ENCODE measurements at places on chromosomes 1 and 21.

DNA sequence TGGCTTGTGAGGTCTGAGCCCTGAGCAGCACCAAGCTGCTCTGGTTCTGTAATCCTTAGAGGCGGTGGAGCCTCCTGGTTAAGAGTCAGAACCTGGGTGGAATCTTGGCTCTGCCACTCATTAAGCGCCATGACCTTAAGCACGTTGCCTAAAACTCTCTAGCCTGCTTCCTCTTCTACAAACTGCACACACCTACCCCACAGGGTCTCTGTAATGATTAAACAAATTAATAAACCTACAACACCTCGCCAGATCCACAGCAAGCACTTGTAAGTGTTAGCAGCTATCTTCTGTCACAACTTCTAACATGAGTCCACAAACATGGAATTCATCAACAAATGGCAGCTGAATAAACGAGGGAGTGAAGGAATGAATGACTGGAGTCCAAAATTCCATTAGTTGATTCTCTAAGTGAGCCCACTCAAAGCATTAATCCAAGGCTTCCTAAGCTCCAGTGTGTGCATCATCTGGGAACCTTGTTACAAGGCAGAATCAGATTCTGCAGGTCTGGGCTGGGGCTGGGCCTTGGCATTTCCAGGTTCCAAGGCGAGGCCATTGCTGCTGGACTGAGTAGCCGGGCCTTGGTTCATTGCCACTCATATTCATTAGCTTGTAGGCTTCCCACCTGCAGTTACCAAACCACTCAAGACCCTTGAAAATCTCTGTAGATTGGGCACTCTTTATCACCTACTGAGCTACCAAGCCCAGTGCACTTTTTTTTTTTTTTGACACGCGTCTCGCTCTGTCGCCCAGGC, 168.6 kb downstream of the HIVEP3 start:
- no peak for DNase-seq

DNA sequence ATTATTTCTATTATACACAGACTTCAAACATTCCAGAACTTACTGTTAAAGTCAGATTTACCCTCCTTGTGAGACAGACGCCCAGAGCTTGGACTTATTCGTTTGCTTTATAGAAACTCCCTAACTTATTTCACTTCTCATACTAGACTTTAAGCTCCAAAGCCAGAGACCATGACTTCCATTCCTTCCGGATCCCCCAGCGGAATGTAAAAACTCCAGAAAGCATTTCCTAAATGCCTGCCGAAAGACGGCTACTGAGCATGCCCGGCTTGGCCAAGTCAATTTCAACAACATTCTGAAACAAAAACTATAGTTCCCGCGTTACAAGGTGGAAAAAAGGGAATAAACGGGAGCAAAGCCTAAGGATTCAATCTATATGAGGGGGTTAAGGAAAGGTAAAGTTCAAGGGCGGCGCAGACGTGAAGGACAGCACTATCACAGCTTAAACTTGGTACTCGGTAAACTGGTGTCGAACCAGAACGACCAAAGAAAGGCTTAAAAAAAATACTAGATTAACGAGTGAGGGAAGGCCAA, 1.1 kb downstream of the USP48 start:
- no peak for DNase-seq

DNA sequence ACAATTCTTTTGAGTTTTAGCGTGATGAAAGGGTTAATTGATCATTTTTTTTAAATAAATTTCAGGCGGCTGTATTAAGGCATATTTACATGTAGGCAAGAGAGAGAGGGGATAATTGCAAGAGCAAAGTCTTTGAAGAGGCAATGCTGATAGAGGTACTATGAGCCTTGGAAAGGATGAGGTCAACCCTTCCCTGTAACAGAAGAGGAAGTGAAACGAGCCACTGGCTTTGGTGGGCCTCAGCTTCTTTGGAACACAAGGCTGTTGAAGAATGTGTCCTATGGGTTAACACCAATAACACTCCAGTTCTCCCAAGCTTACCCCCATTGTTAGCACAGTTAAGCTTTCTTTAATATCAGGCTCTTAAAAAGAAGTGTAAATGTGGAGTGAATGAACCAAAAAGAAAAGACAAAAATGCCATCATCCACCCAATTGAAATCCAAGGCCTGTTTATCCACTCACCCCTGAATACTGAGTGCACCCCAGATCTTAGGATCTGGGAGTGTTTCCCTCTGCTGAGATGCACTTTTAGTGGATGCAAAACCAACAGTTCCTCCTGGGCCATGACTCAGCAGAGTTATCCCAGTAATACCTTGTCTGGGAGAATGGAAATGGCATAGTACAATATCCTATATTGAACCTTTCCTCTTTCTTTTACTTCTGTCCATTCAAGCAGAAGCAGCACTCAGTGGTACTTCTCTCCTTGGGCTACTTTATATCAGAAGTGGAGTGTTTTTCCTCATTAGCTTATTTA, 216.4 kb downstream of the SLC44A5 start:
- DNase-seq: no peak

DNA sequence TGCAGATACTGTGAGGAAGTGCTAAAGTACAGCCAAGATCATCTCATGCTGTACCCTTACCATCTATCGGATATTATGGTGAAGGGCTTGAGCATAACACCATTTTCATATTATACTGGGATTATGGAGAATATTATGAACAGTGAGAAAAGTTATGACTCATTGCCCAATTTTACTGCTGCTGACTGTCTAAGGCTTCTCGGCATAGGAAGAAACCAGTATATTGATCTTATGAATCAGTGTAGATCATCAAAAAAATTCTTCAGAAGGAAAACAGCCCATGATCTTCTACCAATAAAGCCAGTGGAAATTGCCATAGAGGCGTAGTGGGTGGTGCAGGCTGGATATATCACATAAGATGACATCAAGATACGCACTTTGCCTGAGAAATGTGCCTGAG, 47.7 kb downstream of the PPIAL4G start:
- DNase-seq: no peak

- DNase-seq: no peak
Observed at GRCh38 chr1:2862814-2863647, 61.5 kb upstream of the TTC34 start.

- no peak for DNase-seq
Observed at GRCh38 chr1:84726593-84727499, 36.6 kb upstream of the SSX2IP start.

GRCh38 chr1:113103048-113103447, 30.1 kb downstream of the LRIG2 start:
- no peak for DNase-seq

DNA sequence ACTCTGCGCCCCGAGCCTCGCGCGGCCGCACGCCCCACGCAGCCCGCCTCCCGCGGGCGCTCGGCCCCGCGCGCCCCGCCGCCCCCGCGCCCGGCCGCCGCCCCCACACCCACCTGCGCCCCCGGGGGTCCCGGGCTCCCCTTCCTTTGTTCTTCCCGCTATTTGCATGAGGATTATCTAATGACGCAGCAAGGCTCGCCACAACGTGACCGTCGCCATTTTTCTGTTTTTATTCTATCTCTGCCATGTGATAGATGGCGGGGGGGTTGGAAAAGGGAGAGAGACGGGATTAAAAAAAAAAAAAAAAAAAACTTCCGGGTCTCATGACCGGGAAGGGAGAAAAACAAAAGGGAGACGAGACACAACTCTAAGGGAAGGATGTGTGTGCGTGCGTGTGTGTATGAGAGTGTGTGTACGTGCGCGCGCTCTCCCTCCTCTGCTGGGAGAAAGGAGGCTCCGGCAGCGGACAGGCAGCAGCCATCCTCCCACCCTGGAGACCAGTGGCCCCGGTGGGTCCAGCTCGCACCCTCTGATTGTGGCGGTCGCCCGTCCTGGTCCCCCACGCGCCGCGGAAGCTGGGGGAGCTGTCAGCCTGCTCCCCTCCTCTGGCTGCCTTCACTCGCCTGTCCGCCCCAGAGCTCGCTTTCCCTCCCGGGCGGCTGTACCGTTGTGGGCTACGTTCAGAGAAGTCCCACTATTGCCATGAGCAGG, 80.4 kb upstream of the AK4 start:
- peak; percentile 58 for DNase-seq

GRCh38 chr1:57553666-57554065, 129.8 kb upstream of the DAB1 start:
- no peak for DNase-seq

DNA sequence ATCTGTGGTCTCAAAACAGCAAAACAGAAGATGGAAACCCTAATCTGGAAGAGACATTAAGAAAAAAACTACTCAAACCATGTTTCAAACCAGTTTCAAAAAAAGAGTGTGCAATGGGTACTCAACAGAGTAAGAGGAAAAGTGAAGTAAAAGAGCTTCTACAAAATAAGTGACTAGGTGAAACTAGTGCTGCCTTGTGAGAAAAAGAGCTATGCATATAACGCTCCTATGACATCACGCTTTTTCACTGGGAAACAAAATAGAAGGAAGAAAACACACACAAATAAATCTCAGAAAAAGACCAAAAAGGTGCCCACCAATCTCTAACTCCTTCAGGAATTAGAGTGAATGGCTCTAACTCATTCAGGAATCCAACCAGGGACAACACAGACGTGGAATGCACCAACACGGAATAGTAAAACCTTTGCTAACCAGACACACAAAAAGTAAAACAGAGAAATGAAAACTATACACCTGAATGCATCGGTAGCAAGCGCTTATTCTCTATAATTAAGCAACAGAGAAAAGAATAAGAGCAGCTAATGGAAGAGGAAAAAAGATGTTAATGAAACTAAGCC, 1.3 kb downstream of the FOXJ3 start:
- DNase-seq: no peak

DNA sequence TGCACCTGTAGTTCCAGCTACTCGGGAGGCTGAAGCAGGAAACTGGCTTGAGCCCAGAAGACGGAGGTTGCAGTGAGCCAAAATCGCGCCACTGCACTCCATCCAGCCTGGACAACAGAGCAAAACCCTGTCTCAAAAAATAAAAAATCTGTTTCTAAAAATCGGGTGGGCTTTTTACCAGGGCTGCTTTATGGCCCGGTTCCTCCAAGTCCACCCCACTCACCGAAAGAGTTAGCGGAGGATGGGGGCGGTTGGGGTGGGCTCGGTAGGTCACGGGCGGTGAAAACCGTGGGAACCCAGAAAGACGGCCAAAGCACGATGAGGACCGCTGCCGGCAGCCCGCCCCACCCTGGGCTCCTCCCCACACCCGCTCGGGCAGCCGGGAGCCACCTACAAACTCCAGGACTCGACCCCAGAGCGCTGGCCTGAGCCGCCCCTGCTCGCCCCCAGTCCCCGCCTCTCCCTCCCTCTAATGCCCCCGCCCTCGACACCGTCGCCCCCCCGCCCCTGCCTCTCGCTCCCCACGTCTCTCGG, 846 bp upstream of the PER3 start:
- peak; percentile 32 for DNase-seq

DNA sequence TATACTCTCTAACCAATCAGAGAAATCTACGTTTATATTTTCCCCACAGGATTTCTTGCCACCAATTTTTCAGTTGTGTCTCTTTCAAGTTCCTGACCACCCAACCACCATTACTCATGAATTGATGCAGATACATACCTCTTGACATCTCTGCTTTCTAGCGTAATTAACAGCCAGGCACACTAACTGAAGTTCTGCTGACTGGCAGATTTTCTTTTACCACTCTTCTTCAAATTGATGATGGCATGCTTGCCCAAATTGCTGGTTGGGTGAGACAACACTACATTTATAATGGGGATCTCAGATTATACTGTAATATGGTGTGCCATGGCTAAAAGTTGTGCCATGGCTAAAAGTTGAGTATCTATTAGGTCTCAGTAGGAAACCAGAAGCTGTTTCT, 566.7 kb downstream of the ADGRL2 start:
- no peak for DNase-seq

- no peak for DNase-seq
Observed at GRCh38 chr1:54329312-54330003, 76.7 kb downstream of the SSBP3 start.

GRCh38 chr1:101041300-101041699, 15.7 kb upstream of the DPH5 start:
- DNase-seq: no peak

DNA sequence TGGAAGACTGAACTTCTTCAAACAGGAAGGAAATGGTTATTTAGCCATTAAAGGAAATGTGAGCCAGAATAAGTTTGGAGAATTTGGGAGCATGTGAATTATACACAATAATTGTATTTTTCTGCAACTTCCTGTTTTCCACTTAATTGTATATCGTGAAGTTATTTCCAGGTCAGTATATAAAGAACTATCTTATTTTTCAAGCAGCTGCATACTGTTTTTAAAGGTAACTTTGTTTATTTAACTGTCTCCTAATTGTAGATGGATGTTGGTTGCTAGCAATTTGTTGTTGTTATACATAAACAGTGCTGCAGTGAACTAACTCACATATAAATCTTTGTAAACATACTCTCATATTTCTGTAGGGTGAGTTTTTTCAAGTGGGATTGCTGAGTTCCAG, 180.3 kb downstream of the HLX start:
- DNase-seq: no peak

DNA sequence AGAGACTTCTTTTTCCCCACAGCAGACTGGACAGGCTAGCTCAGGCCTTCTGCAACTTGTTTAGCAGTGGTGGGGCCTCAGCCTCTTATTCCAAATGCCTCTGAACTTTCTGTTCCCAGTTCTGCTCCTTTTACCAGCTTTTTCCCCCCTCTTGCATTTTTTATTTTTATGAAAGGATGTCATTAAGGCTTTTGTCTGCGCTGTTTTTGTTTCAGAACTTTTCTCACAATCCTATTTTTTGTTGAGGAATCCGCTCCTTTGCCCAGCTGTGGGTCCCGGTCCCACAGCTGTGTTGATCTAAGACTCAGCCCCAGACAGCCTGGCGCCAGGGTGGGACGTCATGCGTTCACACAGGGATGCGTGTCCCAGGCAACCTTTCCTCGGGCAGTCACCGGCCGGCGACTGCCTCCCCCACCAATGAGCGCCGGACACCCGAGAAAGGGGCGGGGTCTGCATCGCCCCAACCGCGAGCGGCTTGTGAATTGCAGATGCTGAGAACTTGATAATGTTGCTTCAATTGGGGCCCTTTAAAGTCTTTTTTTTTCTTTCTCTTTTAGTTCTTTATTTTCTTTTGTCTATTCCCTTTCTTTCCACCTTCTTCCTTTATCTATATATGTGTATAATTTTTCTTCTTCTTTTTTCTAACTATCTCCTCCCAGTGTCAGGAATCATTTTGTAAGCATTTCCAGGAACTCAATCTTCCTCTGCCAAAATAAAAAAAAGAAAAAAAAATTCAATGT, 3.0 kb upstream of the ID3 start:
- no peak for DNase-seq

GRCh38 chr1:214380396-214380795, 99.4 kb downstream of the SMYD2 start:
- no peak for DNase-seq

DNA sequence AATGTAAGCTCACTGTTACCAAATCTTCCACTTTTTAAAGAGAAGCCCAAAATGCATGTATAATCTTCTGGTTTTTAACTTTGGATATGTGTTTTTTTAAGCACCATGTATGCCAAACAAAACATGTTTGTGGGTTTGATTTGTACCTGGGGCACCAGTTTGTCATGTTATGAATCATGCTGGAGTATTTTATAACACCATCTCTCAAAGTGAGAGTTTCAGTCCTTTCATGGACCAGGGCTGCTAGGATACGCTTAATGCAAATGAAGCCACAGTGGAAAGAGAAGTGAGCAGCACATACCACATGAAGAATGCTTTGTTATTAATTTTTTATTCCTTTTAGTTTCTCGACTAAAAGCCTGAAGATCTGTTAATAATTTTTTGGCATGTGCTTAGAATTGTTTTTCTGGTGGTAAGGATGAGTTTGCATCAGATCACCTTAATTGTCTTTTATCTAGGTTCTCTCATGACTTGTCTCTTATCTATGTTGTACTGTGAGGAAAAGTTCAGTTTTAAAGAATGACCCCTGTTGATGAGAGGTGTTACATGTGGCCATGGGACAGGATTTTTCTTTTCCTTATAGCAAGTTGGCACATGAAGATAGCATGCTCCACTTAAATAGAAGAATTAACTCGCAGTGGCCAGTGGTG, 2.0 kb upstream of the RABGAP1L start:
- DNase-seq: peak; percentile 93

GRCh38 chr1:116377541-116378529, 4.8 kb downstream of the ATP1A1 start:
- DNase-seq: peak; percentile 93
